ENCODE measurements at places on chromosomes 13 and 19.

GRCh38 chr19:13885826-13886365 lies 9.0 kb downstream of the NANOS3 start:
- no peak for DNase-seq

DNA sequence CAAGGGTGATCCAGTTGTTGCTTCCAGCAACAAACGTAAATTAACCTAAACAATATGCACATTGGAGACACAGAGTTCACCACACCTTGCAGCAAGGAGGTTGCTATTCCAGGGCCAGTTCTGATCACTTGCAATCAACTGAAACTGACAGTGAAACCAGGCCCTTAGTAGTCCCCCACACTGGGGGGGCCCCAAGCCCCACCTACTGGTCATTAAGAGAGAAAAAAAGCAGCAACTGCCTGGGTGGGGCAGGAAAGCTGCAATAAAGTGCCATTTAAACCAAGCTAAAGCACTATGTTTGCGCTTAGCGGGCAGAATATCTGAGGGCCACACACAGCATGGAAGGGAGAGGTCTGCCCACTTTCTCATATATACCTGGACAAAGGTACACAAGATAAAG lies 51.5 kb downstream of the ATP7B start:
- DNase-seq, result peak; percentile 93

GRCh38 chr19:45191375-45191774 lies 12.8 kb downstream of the BLOC1S3 start:
- no peak for DNase-seq

- no peak for DNase-seq
Measured at GRCh38 chr13:44048326-44048725, 168.6 kb downstream of the LACC1 start.

GRCh38 chr13:28707629-28708427 lies 10.9 kb downstream of the SLC46A3 start:
- DNase-seq, result peak; percentile 41

- peak; percentile 26 for DNase-seq
Measured at GRCh38 chr19:41691268-41691970, 3.3 kb upstream of the CEACAM7 start.

DNA sequence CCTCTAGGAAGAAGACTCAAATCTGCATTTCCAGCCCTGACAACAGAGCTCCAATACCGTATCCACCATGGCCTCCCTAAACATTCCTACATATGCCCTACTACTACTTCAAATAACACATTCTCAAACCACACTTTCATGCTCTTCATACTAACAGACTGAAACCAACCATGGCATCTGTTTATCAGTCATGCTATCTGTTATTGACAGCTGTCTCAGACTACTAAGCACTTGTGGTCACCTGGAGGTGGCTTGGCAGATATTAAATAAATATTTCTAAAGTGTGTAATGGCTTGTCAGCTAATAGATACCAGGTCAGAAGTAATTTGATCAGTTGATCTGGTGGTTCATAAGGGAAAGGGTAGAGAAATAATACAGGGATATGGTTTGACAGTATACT lies 489.1 kb downstream of the DIAPH3 start:
- no peak for DNase-seq

DNA sequence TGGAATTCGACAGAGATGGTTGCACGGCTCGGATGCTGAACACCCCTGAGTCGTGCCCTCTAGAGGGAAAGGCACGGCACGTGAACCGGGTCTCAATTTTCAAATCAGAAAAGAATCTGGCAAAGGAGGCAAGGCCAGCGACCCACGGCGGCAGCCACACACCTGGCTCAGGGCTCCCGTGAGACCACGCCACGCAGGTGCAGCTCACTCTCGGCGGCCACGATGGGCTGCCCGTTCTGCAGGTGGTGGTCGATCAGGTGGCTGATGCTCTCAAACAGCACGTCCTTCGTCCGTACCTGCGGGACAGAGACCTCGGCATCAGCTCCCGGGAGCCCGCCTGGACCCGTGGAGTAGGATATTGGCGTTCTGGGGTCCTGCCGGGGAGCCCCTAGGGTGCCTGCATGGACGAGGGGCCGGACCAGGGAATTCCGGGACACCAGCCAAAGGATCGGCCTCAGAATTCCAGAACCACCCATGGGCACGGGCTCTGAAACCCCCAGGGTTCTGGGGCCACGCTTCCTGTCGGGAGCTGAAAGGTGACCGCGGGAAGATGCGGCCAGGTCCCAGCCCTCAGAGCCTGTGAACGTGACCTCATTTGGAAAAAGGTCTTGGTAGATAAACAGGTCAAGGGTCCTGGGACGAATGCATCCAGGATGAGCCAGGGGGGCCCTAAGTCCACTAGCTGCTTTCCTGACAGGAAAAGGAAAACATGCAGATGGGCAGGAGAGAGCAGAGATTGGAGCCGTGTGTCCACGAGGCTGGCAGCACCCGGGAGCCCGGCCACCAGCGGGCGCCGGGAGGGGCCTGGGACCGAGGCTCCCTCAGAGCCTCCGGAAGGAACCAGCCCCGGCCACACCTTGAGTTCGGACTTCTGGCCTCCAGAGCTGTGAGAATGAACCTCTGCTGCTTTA lies 10.1 kb upstream of the C2CD4C start:
- no peak for DNase-seq

GRCh38 chr13:43981091-43981490 lies 101.4 kb downstream of the LACC1 start:
- no peak for DNase-seq

- DNase-seq, result no peak
Measured at GRCh38 chr13:23988546-23989122, 91.3 kb upstream of the C1QTNF9B start.

GRCh38 chr13:41267106-41267505 lies 3.7 kb upstream of the MTRF1 start:
- DNase-seq, result no peak

DNA sequence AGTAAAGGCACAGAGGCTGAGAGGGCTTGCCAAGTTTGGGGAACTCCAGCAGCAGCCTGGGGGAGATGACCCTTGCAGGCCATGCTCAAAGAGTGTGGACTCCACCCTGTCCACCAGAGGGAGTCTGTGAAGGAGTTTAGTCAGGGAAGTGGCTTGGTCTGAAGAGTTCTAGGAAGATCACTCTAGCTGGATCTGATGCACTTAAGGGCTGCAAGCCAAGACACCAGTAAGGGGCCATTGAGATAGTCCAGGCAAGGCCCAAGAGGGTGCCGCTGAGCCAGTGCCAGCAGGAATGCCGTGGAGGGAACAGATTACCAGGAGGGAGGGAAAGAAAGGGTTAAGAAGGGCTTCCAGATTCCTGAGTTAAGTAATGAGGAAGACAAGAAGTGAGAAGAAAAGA lies 68.7 kb downstream of the ZAR1L start:
- DNase-seq, result peak; percentile 61

DNA sequence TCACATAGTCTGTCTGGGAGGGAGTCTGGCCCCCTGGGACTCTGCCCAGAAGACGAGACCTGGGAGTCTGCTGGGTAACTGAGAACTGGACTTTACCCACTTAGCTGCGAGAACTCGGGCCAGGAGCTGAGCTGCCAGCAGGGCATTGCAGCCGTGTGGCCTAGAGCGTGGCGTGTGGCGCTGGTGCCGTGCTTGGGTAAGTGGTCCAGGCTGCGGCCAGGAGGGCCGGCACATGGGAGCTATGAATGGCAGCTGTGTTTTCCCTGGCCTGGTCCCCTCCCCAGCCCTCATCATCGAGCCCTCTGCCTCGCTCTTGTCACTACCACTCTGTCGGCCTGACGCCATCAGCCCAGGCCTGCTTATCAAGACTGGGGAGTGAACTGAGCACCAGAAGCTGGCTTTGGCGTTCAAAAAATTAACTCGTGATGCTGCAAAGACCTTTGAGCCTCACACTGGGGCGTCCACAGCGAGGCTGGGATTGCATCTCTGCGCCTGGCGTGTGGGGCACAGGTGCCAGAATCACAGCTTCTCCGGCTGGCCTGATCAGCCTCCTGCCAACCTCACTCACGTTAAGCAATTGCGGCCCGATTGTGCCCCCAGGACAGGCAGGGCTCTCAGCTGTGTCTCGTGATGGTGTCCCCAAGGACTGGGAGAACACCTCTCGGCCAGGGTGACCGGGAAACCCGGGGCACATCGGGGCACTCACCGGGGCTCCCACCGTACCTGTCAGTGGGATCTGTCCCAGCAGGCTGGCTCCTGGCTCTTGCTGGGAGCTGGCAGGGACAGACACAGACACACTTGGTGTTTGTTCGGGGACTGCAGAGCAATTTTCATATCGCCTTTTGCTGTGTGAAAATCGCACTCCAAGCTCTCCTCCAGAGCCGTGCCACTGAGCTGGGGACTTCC lies 85.9 kb downstream of the KDM4B start:
- no peak for DNase-seq

GRCh38 chr13:49532593-49532992 lies 36.8 kb downstream of the PHF11 start:
- DNase-seq, result no peak

DNA sequence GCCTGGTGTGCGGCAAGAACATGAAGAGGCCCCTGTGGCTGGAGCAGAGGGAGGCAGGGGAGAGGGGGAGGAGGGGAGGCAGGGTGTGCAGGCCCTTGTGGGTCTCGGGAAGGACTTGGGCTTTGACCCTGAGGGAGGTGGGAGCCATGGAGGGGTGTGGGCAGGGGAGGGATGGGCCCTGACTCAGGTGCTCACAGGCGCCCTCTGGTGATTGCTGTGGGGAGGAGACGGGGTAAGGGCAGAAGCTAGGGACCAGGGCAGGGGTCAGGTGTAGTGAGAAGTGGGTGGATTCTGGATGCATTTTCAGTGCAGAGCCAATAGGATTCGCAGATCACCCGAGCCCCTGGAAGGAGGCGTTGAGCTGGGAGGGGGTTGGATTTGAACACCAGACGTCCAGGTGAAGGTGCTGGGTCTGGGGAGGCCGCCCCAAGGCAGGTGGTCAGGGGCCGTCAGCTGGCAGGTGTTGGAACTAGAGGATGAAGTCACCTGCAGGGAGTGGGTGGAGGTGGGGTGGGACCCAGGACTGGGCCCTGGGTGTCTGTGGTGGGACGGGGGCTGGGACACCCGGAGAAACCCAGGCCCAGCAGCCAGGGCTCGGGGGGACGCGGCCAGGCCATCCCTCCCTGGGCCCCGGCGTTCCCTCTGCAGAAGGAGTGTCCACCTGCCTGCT lies 185.4 kb downstream of the KDM4B start:
- peak; percentile 38 for DNase-seq

- no peak for DNase-seq
Measured at GRCh38 chr13:36675213-36675536, 1.4 kb downstream of the SERTM1 start.

DNA sequence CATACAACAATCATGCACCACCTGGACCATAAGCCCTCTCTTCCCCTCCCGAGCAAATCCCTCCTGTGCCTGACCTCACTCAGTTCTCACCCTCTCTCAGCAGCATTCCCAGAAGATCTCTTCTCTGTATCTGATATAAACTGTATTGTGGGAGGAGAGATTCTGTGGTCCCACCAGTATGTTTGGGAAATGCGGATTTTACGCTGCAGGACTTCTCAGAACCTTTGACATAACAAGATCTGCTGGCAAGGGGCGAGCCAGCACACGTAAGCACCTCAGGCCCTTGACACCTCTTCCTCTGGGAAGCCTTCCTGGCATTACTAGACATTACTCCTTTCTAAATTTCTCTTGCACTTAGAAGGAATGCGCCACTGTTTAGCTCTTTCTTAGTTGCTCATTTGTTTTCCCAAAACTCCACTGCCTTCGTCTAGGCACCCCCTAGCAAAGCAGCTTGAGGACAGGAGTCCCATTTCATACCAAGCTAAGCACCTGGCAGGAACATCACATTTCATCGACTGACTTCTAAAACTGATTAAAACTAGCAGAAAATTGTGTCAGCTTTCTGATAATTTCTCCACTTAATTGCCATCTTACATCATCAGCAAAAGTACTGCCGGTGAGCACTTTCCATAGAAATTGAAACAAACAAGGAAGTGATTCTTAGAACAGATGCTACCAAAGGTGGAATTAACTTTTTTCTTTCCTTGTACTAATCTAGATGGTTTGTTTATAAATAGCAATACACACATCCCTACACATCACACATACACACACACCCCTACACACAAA lies 63.2 kb downstream of the CCDC70 start:
- DNase-seq, result no peak

- DNase-seq, result no peak
Measured at GRCh38 chr13:73997964-73998363, 136.2 kb downstream of the KLF12 start.

GRCh38 chr13:77026861-77027621 lies at the start of gene FBXL3:
TSS of gene FBXL3 (minus strand) at chr13:77027159. CDS start at chr13:77021860, 5,299 bp downstream.
- DNase-seq, result peak; percentile 84

DNA sequence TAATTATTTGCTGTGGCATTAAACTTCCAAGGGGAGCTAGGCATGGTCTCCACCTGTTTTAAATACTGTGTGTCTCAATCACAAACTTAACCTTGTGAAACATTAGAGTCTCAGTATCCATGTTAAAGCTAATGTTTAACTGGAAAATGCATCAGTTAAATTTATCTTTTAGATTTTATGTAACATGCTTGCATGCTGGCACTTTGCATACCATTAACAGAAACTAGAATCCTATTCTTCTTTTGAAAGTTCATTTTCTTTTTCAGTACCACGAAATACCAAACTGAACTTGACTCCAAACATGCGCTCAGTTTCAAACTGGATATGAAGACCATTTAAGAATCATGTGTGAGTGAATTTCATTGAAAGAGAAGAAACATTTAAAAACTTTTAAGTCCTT lies 328.9 kb upstream of the SLC10A2 start:
- DNase-seq, result no peak

GRCh38 chr19:57830071-57830602 lies at the start of gene ZNF587B:
TSS of gene ZNF587B (plus strand) at chr19:57830299. CDS start at chr19:57830529, 230 bp downstream.
- DNase-seq, result peak; percentile 91

DNA sequence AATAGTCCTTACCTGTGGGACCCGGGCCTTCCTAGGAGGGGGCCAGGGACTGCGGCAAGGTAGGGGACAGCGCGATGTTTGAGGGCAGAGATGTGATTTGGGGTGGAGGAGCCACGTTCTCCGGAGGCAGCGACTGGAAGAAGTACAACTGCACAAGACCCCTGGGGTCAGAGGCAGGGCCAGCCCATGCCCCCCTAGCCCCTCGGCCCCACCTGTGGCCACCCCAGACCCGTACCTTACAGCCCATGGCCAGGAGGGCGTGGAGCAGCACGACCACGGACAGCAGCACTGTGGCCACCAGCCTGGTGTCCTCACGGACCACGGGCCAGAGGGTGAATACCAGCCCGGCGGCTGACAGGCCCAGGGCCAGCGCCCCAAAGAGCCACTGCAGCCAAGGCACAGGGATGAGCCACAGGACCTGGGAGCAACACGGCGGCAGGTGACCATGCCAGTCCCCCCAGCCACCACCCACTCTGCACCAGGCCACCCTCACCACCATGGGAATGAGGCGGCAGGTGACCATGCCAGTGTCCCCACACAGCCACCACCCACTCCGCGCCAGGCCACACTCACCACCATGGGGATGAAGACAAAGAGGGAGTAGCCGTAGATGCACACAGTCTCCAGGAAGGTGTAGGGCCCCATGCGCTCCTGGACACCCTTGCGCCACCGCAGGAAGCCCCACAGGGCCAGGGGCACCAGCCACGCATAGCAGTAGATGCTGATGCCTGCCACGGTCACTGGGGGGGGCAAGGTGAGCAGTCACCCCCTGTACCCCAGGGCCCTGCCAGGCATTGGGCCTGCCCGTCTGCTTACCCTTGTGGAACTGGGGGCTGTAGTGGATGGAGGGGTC lies 5.0 kb downstream of the YIPF2 start:
- DNase-seq, result no peak

GRCh38 chr13:77861741-77862140 lies 56.9 kb downstream of the EDNRB start:
- DNase-seq, result no peak

GRCh38 chr19:46428239-46429135 lies at the start of gene PNMA8C:
TSS of gene PNMA8C (minus strand) at chr19:46428936. CDS start at chr19:46428359, 577 bp downstream.
- DNase-seq, result peak; percentile 56

- DNase-seq, result no peak
Measured at GRCh38 chr19:35013820-35014754, 14.0 kb downstream of the GRAMD1A start.

Data from small intestine (tissue), 16 donors.